ENCODE measurements at places on chromosomes 4 and X.

GRCh38 chrX:134603806-134604700 lies 54.2 kb downstream of the PLAC1 start:
- no peak for DNase-seq

GRCh38 chr4:163663454-163664225 lies 169.2 kb downstream of the TMA16 start:
- no peak for DNase-seq

DNA sequence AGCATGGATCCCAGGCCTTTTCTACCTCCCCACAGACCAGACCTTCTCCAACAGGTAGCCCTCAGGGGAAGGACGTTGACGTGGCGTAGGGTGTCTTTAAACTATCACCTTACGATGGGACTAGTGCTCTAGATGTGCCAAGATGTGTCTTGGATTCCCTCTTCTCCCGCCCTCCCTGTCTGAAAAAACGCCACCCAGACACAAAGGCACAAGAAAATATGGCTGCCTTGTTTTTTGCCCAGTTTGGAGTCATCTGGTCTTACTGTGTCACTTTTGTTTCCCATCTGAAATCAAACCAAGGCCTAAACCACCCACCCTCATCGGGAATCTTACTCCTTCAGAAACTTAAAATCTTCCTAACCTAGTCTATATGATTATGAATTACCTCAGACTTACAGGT lies 235.4 kb downstream of the OR13H1 start:
- DNase-seq: no peak

- DNase-seq: no peak
These were observed 57.6 kb upstream of the PPP2R3B start for GRCh38 chrX:444305-444704.

GRCh38 chrX:11446336-11446735 lies 153.1 kb downstream of the AMELX start:
- no peak for DNase-seq

DNA sequence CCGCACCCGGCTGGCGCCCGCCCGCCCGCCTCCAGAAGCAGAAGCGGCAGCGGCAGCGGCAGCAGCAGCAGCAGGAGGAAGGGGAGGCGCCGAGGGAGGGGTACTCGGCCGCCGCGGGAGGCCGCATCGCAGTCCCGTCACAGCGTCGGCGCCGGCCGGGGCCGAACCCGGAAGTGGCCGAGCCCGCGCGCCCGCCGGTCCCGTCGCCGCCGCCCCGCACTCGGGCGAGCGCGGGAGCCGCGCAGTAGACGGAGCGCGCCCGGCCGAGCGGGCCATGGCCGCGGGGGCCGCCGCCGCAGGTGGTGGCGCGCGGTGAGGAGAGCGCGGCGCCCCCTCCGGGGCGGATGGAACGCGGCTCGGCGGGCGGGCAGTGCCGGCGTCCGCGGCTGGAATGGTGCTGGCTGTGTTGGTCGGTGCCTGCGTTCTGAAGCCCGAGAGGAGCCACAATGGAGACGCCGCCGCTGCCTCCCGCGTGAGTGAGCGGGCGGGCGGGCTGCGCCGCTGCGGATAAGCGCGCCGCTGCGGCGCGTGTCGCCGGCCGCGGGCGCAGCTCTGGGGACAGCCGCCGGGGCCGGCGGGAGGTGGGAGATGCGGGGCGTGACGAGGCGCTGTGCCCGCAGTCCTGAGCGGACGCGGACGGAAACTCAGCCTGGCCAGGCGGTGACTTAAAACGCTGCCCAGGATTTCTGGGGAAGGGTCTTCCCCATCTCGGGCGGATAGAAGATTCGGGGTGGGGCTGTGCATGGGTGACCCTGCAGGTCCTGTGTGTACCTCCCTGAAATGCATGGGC lies at the start of gene KLHL2:
Gene KLHL2 (plus strand): TSS at position 131 of the 790 bp plus-strand sequence. CDS start 316 bp downstream, at position 447.
- peak; percentile 74 for DNase-seq

DNA sequence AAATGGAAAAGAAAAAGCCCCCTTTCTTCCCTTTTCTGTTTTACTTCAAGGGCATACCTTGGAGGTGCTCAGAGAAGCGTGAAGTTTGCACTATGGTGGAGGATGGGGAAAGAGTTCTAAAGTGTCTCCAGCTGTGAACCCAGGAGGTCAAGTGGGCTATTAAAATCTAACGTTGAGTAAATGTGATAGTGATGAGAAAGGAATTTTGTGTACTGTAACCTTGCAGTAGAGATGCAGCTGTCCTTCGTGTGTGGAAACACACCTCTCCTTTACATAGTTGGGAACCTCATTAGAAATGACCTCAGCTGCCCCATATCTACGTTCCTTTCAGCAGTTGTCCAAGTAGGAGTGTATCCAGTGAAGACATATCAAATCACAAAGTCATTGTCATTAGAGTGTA lies 26.5 kb downstream of the ADH5 start:
- DNase-seq: no peak

DNA sequence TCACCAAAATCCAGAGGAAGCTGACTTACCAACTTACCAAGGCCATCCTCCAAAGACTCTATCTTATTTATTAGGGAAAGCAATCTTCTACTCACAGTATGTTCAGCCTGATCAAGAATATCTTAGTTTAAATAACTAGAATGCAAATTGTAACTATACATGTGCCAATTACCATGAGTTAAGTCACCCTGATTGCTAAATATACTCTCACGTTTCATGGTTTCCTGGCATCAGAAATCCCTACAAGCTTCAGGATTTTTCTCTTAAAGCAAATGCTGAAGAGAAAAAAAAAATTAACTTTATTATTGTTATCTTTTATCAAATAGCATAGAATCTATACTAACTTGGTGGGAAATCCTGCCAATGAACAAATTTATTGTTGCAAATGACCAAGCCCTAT lies 63.0 kb upstream of the MXD4 start:
- DNase-seq: no peak
